ENCODE measurements at places on chromosomes 7 and 10. TPM values are rescaled to one million over a fixed set of nuclear protein-coding genes. Genes with fewer than 3 reads are reported as not detected.

- no peak overlapping the region for H3K4me3 ChIP-seq
- H3K27me3 ChIP-seq, result no peaks in the 10 kb centered on the region
- no peaks in the 10 kb centered on the region for H3K36me3 ChIP-seq
These were observed 258.5 kb downstream of the AGMO start for GRCh38 chr7:15303357-15303756.

Gene OLAH
- not detected for total RNA-seq

DNA sequence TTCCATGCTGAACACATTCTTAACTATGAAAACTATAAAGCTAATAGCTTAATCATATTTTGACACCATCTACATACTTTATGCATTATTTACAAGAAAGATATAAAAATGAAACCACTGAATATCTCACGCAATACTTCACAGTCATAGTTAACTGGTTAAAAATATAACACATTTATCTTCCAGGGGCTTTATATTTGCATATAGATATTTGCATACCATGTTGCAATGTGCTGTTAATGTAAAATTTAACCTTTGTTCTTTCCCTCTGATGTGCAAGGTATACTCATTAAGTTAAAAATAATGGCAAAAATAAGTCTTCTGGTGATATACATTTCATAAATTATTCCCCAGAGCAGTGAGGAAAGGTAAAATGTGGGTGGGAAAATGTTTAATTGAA is 76.9 kb upstream of the MGMT start:
- H3K36me3 ChIP-seq, result no peaks in the 10 kb centered on the region
- H3K27me3 ChIP-seq, result no peaks in the 10 kb centered on the region
- no peak for DNase-seq
- no peak overlapping the region for H3K4me3 ChIP-seq
- no peaks in the 10 kb centered on the region for H3K4me1 ChIP-seq

Gene PDE6C
- total RNA-seq, result not detected

DNA sequence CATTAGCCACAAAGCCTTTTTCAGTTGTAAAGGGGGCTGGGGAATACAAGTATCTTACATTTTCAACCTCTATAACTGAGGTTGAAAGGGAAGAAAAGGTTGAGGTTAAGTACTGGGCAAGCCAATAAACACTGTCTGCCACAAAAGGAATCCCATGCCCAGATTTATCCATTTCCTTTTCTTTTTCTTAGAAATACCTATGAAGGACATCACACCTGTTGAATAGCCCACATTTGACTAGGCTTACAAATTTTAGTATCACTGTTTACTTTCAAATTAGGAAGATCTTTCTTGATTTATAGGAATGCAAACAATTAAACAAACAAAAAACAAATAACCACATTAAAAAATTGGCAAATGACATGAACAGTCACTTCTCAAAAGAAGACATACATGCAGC is 81.0 kb upstream of the CAV2 start:
- H3K4me3 ChIP-seq, result no peak overlapping the region

GRCh38 chr10:51950996-51951555 is 251.7 kb upstream of the CSTF2T start:
- no peak for DNase-seq
- H3K4me3 ChIP-seq, result no peak overlapping the region
- no peaks in the 10 kb centered on the region for H3K4me1 ChIP-seq
- H3K27me3 ChIP-seq, result peaks cover 4% of the 10 kb centered on the region
- no peaks in the 10 kb centered on the region for H3K36me3 ChIP-seq

DNA sequence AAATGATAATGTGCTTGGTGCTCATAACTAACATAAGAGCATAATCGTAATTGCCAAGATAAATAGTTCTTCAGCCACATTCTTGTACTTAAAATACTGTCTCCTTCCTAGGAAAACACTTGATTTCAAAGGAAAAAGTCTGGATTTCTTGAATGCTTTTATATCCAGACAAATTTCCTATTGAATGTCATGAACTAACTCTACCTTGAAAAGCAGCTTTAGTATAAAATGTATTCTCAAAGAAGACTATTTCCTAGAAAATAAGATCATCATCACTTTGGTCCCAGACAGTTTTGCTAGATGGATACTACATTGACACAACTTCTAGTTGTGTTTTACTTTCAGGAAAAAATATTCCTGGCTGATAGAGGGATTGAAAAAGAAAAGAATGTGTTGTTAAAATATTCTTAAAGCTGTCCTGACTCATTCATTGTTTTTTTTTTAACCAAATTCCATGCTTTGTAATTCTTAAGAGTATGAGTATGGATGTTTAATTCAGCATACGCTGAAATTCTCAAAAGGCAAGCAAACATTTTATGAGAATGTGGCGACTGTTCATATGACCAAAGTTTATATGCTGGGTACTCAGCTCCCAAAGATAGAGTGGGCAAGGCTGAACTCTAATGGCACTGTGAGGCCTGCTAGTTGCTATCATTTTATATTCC is 106.1 kb downstream of the PPP1R3A start:
- H3K4me3 ChIP-seq, result no peak overlapping the region
- DNase-seq, result no peak
- H3K27ac ChIP-seq, result no peak overlapping the region
- H3K27me3 ChIP-seq, result no peaks in the 10 kb centered on the region
- H3K36me3 ChIP-seq, result no peaks in the 10 kb centered on the region
- no peaks in the 10 kb centered on the region for H3K4me1 ChIP-seq
